Effector CD4-positive, alpha-beta T cell (primary cell): ENCODE measurements at places on chromosomes 12 and 14.

DNA sequence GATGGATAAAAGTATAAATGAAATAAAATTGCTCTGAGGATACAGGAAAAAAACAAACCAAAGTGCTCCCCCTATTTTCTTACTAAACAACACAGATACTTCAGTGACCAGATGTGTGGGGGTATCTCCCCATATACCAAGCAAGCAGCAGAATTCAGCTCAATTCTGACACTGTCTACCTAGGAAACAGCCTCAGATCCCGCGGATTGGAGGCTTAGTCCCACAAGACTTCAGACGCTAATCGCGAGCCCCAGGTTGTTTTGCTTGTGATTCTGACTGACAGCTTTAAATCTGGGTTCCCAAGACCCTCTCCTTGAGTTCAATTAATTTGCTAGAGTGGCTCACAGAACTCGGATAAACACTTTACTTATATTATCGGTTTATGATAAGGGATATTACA, 17.3 kb downstream of the NFKBIA start:
- DNase-seq = no peak

GRCh38 chr12:80582431-80582830, 125.0 kb upstream of the MYF6 start:
- DNase-seq = no peak

GRCh38 chr12:100348657-100349454, 8.0 kb upstream of the SLC17A8 start:
- no peak for DNase-seq

GRCh38 chr12:76020281-76020680, 11.3 kb downstream of the PHLDA1 start:
- DNase-seq = peak; percentile 47

GRCh38 chr14:57182760-57183503, 85.8 kb downstream of the EXOC5 start:
- no peak for DNase-seq

GRCh38 chr14:69432364-69432763, 33.9 kb downstream of the SLC39A9 start:
- no peak for DNase-seq

DNA sequence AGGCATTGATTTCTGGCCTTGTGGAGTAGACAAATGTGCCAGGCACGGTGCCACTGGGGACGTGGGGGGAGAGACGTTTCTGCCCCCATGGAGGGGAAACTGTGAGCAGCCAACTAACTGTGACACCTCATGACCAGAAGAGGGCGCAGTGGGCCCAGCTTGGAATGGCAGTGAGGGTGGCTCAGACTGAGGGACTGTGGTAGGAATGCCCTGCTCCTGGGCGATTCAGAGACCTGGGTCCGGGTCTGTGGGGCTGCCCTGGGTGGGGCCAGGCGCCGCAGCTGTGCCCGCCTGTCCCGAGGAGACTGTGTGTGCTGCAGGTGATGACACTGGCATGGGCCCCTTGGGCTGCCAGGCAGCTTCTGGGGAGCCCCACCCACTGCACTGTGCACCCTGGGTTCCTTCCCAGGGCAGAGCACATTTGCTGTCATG, 60.6 kb downstream of the SLC25A47 start:
- peak; percentile 65 for DNase-seq

DNA sequence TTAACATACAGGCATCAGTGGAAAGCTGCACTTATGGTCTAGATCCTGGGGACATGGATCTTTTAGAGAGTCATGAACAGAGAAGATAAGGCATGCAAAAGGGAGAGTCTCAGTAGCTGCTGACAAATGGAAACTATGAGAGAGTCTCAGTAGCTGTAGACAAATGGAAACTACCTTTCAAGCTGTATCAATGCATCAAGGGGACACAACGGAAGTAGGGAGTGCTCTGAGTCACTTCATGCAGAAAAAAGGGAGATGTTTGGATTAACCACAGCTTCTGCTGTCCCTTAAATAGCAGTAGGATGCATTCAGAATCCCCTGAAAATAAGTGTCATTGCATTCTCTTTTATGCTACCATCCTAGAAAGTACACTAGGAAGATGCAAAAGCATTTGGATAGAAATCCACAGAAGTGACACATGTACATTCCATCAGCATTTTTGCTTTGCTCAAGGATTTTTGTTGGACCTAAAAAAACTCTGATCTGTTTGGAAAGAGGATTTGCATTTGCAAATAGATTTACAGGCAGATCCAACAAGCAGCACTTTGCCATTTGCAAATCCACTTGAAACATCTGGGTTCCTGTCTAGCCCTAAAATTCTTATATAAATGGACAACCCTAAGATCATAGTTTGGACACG, 227.5 kb upstream of the LMO3 start:
- no peak for DNase-seq

DNA sequence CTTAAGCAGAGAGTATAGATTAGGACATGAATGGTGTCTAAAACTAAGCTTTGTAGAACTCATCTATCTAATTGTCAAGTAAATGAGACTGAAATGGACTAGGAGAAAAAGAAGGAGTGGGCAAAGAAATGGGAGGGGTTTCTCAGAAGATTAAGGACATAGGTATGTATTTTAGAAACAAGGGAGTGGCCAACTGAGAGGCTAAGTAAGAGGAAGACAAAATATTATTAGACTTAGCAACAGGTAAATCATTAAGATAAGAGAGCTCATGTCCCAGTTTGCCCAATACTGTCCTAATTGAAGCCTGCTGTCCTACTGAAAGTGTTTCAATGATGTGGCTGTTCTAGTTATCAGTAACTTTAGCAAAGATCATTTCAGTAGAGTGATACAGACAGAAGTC, 171.4 kb downstream of the KITLG start:
- no peak for DNase-seq

- no peak for DNase-seq
These were observed 8.0 kb downstream of the GLIPR1 start for GRCh38 chr12:75488553-75488952.

DNA sequence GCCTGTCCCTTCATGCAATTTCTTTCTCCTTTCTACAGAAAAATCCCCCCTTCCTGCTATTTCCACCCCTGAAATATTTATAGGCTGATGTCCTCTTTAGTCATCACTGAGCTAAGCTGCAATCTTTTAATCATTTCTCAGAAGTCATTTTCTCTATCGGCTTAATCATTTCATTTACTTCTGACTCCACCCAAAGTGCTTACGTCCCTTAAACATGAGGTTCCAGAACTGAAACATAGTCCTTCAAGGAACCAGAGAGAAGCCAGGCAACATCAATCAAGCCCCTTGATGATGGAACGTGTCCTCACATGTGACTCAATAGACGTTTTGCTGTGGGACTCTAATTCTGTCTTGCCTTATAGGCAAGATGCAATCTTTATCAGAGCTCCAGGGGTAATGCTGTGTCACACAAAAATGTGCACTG, 148.7 kb upstream of the KRR1 start:
- DNase-seq = no peak

GRCh38 chr12:53101931-53102781, 1.1 kb upstream of the SOAT2 start:
- DNase-seq = no peak

GRCh38 chr12:95146769-95147168, 70.5 kb downstream of the FGD6 start:
- DNase-seq = no peak

DNA sequence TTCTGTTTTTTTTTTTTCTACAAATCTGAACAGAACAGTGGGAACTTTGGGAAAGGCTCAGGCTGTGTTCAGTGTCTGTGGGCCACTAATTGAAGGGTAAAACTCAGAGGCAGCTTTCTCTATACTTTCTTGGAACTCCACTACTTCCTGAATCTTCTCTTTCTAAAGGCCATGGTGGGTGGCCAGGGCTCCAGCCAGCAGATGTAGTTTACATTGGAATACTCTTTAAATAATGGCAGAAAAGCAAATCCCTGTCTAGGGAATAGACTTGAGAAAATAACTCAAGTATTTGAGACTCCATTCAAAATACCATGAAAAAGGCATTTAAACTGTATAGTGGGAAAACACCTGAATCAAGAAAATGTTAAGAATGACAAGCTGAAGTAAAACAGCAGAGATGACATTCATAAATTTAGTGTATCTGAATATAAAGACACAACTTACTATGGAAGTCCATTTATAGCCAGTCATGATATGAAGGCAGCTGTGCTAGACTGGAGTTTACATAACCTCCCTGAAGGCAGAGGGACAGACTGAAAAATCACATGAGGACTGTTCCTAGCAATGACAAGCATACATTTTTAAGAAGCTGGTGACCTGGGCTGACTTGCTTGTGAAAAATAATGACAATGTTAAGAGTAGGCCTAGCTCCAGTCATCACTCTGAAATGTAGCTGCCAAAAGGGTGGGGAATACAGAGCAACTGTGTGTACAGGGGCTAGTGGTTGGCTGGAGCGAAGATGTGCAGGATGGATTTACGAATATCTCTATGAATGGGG, 168.6 kb downstream of the STXBP6 start:
- DNase-seq = no peak

- DNase-seq = no peak
These were observed 150.8 kb upstream of the DAAM1 start for GRCh38 chr14:59037620-59038019.

DNA sequence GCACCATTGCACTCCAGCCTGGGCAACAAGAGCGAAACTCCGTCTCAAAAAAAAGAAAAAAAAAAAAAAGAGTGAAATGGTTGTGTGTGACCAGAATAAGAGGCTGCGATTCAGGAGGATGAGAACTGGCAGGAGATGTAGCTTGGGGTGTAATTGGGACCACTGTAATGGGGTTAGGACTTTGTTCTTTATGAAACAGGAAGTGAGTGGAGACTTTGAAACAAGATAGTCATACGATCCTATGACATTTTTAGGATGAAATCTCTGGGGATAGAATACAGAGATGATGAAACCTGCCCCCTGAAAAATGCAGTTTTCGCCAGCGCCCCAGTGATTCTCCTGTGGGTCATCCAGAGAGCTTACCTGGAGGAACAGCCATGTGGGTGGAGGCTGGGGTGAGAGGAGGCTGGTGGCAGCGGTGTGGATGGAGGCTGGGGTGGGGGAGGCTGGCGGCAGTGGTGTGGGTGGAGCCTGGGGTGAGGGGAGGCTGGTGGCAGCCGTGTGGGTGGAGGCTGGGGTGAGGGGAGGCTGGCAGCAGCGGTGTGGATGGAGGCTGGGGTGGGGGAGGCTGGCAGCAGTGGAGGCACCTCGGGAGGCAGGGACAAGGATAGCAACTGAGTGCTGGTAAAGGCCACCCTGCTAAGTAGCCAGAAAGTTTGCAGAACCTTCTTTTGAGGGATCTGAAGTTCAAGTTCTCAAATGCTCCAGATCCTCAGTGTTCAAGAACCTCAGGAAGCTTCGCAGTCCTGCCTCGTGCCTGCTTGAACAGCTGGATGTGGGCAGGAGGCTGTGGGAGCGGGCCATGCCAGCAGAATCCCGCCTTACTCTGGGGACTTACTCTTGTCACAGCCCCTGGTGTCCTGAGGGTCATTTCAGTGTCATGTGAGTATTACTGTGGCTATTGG, 20.2 kb downstream of the FBXL14 start:
- DNase-seq = no peak

GRCh38 chr12:67018105-67018504, 251.1 kb upstream of the CAND1 start:
- DNase-seq = no peak
